ENCODE measurements at places on chromosomes 16 and 17.

DNA sequence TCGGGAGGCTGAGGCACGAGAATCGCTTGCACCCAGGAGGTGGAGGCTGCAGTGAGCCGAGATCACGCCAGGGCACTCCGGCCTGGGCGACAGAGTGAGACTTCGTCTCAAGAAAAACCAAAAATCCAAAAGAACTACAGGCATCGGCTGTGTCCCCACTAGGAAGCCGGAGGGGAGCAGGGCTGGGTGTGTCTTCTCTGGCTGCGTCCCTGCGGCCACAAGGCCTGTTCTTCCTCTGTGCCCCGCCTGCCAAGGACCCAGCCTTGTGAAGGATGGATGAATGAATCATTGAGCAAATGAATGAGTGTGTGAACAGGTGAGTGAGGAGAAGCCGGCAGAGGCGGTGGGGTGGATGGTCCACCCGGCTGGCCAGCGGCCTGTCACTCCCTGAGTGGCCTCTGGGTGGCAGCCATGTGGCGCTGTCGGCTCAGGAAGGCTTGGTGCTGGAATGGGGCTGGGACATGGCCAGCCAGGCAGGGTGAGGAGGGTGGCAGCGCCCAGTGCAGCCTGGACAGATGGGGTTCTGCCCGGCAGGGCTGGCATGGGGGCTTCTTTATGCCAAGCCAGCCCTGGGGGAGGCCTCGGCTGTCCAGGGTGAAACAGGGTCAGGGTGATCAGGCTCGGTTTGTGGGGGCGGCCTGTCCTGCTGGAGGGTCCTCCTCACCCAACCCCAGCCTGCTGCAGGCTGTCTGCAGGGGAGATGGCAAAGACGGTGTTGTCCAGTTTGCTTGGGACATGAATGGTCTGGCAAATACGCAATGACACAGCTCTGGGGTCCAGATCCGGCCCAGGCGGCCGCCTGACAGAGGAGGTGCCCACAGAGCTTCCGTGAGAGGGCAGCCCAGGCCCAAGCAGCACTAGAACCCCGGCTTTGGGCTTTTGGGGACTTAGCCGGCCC, 21.7 kb downstream of the SLC25A10 start:
- DNase-seq, result peak; percentile 67

DNA sequence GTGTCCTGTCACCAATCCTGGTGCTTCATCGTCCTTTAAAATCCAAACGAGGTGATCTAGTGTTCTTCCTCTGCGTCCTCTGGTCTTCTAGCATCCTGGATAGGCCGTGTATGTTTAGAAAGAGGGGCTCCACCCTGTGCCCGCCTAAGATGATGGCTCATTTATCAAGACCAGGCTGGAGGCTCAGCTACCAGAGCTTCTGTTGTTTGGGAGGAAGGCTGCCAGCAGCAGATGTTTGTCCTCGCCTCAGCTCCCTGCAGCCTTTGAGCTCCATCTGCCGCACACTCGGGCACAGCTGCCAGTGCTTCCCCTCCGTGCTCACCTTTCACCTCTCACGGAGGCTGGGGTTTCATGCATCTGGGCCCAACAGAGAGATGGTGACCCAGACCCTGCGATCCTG, 954.7 kb upstream of the RBFOX1 start:
- no peak for DNase-seq

GRCh38 chr17:65117384-65118035, 19.7 kb upstream of the RGS9 start:
- DNase-seq, result no peak

DNA sequence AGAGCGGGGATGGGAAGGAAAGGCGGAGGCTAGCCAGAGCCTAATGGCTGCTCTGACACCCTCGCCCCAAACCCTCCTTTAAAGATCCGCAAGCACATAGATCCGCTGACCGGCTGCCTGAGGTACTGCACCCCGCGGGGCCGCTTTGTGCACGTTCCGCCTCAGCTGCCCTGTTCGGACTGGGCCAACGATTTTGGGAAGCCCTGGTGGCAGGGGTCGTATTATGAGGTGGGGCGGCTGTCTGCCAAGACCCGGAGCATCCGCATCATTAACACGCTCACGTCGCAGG, 663 bp downstream of the CYB5D1 start:
- DNase-seq, result peak; percentile 23

GRCh38 chr17:39548494-39549225, 59.1 kb downstream of the NEUROD2 start:
- DNase-seq, result no peak

DNA sequence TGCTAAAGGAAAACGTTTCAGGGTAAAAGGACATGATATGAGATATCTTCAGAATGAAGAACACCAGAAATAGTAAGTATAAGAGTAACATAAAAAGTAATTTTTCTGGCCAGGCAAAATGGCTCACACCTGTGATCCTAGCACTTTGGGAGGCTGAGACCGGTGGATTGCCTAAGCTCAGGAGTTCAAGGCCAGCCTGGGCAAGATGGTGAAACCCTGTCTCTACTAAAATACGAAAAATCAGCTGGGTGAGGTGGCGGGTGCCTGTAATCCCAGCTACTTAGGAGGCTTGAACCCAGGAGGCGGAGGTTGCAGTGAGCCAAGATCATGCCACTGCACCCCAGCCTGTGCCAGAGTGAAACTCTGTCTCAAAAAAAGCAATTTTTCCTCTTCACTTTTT, 56.6 kb upstream of the NFAT5 start:
- no peak for DNase-seq

Data from NCI-H510A (cell line).